ENCODE measurements at places on chromosomes 7 and 10.

- DNase-seq, result no peak
Observed at GRCh38 chr7:128025380-128025779, 5.9 kb downstream of the LRRC4 start.

GRCh38 chr10:98478430-98479222, 31.9 kb upstream of the HPS1 start:
- no peak for DNase-seq

DNA sequence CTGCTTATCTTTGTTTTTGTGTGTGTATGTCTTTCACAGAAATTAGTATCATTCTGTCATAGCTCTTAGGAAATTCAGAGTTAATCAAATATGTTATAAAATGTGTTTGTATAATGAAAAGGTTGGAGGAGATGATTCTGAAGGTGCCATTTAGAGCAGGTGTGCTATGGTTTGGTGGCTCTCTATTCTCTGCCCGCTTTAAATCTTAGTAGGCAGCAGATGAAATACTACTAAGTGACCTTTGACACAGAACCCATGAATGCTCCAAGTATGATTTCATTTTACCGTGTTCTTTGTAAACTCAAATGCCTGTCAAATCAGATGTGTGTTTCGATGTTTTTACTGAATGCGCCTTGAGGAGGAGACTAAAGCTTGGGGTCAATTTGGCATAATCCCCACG, 24.5 kb downstream of the ZEB1 start:
- no peak for DNase-seq

- no peak for DNase-seq
Observed at GRCh38 chr10:18497806-18498369, 153.5 kb downstream of the NSUN6 start.

DNA sequence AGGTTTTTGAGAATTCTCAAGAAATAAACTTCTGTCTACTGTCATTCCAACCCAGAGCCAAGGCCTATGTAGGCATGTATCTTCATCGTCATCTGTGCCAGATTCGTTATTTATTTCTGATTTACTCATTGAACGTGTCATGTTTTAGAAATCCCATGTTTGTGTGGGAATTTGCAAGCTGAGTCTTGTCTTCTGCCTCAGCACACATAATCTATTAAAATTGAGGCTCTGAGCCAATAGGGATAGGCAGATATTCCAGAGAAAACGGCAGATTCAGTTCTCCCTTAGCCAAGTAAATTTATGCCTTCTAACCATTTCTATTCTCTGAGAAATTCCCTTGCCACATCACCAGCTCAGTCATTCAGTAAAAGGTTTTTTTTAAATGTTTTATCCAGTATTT, 444.6 kb downstream of the REEP3 start:
- DNase-seq, result no peak

- peak; percentile 56 for DNase-seq
Observed at GRCh38 chr7:132065193-132065988, 509.0 kb upstream of the PODXL start.

- no peak for DNase-seq
Observed at GRCh38 chr7:130356876-130357611, 12.4 kb downstream of the CPA5 start.

- peak; percentile 90 for DNase-seq
Observed at GRCh38 chr10:97914837-97915211, 65.2 kb downstream of the GOLGA7B start.

- no peak for DNase-seq
Observed at GRCh38 chr7:96861-97260, 95.5 kb upstream of the FAM20C start.

GRCh38 chr10:12702215-12702770, 299.2 kb downstream of the CCDC3 start:
- DNase-seq, result no peak

DNA sequence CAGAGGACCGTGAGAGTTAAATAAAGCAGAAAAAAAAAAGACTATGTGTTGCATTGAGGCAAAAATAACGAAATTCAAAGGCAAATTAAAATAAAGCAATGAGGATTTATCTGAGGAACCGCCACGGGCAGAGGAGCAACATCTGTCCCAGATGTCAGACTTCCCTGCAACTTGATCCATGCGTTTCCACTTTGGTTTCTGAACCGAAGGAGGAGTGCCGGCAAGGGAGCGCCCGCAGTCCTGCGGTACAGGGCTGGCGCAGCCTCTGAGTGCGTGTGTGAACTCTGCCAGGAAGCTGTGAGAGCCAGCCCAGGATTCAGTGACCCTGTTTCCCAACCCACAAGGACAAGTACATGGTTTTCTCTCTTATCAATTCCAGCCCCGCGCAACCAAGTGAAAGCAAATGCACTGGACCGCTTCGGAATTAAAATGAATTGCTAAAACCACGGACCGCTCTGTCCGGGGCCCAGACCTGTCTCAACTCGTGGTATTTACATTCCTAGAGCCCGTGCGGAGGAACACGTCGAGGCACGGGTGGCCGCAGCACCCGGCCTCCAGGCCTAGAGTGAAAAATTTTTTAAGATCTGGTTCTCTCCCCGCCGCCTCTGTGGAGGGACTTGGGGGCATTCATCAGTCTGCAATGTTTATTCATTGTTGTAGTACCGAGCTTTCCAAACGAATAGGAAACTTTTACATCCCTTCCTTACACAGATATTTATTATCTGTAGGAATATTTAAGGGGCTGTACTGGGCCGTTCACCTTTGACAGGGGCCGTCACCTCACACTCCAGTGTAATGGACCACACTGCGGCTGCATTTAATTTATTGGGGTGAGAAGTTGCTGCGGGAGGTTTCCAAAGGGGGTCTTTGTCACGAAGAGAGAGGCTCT, 291.5 kb upstream of the NFE2L3 start:
- peak; percentile 46 for DNase-seq

- no peak for DNase-seq
Observed at GRCh38 chr7:42159130-42159529, 77.9 kb downstream of the GLI3 start.

- no peak for DNase-seq
Observed at GRCh38 chr7:84161398-84161797, 33.2 kb downstream of the SEMA3A start.

GRCh38 chr10:94103192-94103591, 109.5 kb downstream of the PLCE1 start:
- no peak for DNase-seq

GRCh38 chr7:92917230-92917629, 80.9 kb upstream of the CDK6 start:
- no peak for DNase-seq

Measured in brain (organoid and tissue), 16 donors.